ENCODE measurements at places on chromosomes 1 and 21.
A peak's percentile ranks its signal among the peaks of the same experiment; 100 is the strongest.

- DNase-seq: no peak
Measured at GRCh38 chr1:179598631-179599030, 7.0 kb downstream of the TDRD5 start.

GRCh38 chr1:2506901-2507565, 19.4 kb downstream of the PANK4 start:
- no peak for DNase-seq

DNA sequence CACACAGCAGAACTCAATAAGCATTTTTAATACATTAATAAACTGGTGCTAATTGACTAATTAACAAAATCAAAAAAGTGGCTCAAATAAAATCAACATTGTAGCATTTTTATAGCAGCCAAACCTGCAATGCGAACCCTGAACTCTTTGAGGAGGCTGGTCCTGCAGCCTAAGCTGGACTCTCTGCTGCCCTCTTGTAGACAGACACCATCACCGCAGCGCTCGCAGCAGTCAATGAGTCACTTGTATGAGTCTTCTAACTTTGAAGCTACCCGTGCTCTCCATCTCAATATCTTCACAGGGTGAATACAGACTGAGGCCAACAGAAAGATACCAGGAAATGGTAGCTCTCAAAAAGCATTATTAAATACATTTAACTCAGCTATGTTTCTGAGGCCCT, 9.7 kb upstream of the KRTAP7-1 start:
- no peak for DNase-seq

DNA sequence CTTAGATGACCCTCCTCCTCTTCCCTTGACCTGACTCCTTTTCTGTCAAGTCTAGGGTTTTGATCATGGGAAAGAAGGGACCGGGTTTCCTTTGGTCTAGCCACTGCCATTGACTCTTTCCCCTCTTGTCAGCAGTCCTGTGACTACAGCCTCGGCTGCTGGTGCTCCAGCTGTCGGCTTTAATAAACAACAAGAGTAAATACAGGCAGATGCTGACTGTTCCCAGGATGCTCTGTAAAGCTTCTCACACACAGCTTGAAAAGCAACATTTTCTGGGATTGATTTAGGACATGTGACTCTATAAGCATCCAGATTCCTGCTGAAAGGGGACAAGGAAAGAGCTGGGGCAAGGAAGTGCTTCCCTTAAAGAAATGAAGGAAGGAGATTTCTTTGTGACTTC, 53.5 kb upstream of the CTTNBP2NL start:
- DNase-seq: no peak

- DNase-seq: peak; percentile 14
Measured at GRCh38 chr1:235093696-235094592, 34.7 kb downstream of the TOMM20 start.

DNA sequence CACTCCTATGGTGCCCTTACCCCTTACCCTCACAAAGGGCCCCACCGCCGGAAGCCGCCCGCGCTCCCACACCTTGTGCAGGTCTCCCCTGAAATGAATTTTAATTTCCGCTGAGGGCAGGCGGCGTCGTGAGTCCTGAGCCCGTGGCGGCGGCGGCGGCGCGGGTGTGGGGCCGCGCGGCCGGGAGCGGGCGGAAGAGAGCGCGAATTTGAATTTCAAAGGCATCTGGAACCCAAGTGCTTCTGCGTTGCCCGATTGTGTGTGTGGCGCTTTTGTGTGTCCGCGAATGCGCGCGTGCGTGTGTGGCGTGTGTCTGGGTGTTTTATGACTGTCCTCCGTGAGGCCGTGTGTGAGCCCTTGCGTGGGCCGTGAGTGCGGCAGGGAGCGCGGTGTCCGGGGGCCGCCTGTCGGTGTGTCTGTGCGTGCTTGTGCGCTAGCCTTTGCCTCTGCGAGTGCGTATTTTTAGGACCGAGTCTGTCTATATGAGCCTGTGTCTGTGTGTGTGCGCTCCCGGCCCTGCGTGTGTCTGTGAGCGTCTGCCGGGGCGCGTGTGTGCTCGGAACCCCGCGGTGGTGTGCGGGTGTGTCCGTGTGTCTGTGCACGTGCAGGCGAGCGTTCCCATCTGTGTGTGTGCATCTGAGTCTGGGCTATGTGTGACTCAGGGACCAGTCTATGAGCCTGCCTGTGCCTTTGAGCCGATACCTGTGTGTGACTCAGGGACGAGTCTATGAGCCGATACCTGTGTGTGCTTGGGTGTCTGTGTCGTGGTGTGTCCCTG, 7.9 kb upstream of the ADGRB2 start:
- no peak for DNase-seq

DNA sequence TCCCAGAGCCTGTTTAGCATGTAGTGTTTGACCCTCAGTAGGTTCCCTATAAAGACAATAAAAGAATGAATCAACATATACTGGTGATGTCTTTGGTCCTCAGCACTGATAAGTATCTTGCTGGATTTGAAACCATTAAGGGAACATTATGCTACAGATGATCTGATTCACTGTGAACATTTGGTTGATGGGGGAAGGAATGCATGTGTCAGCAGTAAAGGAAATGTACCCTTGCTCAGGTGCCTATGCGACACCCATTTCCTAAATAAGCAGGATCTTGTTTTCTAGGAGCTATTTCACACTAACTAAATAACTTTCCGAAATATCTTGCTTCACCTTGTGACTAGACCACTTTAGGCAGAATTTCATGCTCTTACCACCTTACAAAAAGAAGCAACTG, 13.0 kb downstream of the TEX38 start:
- DNase-seq: no peak

- DNase-seq: no peak
Measured at GRCh38 chr1:210477328-210477924, 148.7 kb downstream of the HHAT start.

- no peak for DNase-seq
Measured at GRCh38 chr1:90335558-90335957, 340.6 kb downstream of the ZNF326 start.

DNA sequence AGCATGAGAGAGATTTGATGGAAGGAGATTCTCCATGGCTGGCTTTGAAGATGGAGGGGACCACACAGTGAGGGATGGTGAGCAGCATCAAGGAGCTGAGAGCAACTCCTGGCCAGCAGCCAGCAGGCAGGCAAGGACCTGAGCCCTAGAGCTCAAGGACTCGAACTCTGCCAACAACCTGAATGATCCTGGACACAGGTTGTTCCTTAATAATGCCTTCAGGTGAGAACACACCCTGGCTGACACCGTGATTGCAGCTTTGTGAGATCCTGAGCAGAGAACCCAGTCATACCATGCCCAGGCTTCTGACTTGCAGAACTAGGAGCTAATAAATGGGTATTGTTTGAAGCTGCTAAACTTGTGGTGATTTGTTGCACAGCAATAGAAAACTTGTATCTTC, 183.1 kb downstream of the LMX1A start:
- no peak for DNase-seq

Data from GF-D8 (cell line).